Thoracic aorta (tissue), 2 donors: ENCODE measurements at places on chromosomes 13 and 19. TPM values are rescaled to one million over a fixed set of nuclear protein-coding genes. Genes with fewer than 3 reads are reported as not detected.
A peak's percentile ranks its signal among the peaks of the same experiment; 100 is the strongest.

The MAST1 gene
- not detected for total RNA-seq

The ZNF729 gene
- not detected for total RNA-seq

The NUMBL gene
- total RNA-seq: 133 TPM

- no peaks in the 10 kb centered on the region for H3K27me3 ChIP-seq
- no peak overlapping the region for H3K27ac ChIP-seq
- no peaks in the 10 kb centered on the region for H3K36me3 ChIP-seq
- H3K4me3 ChIP-seq: no peak overlapping the region
- no peaks in the 10 kb centered on the region for H3K4me1 ChIP-seq
These were observed 160.5 kb downstream of the LACC1 start for GRCh38 chr13:44040070-44040817.

DNA sequence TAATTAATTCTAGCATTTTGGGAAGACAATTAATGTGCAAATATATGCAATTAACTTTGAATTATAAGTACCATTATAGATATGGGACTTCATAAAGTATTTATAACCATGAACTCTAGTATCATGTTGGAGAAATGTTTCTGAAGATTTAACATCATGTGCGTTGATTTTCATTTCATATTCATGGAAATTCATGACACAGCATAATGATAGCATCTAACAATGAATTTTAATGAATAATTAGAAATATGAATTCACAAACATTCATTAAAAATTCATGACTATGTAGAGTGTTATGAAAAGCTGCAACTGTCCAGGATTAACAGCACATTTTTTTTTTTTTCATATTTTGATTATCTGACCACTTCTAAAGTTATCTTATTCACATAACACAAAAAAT is 70.1 kb upstream of the KLHL1 start:
- no peaks in the 10 kb centered on the region for H3K36me3 ChIP-seq
- H3K27me3 ChIP-seq: no peaks in the 10 kb centered on the region
- H3K4me3 ChIP-seq: no peak overlapping the region
- no peak overlapping the region for H3K27ac ChIP-seq
- no peak for DNase-seq
- no peaks in the 10 kb centered on the region for H3K4me1 ChIP-seq

DNA sequence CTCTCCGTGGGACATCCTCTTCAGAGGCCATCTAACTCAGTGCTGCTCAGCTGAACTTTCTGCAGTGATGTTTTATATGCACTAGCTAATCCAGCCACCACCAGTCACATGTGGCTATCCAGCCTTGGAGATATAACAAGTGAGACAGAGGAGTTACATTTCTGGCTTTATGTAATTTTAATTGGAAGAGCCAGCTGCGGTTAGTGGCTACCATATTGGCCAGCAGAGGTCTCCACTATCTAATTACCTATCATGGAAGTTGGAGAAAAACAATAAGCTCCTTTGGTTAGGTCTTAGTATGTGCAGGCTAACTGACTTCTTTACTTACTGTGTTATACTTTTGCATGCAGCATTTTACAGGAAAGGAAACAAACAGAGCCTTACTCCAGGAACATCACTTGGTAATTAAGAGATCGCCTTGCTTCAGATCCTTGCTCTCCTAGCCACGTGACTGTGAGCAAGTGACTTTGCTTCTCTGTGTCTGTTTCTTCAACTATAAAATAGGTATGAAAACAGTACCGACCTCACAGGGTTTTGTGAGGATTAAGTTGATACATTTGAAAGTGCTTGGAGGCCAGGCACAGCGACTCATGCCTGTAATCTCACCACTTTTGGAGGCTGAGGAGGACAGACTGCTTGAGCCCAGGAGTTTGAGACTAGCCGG is 1.6 kb upstream of the KLK10 start:
- DNase-seq: no peak
- H3K36me3 ChIP-seq: no peaks in the 10 kb centered on the region
- no peaks in the 10 kb centered on the region for H3K27me3 ChIP-seq
- no peak overlapping the region for H3K4me3 ChIP-seq
- H3K4me1 ChIP-seq: peaks cover 5% of the 10 kb centered on the region
- H3K27ac ChIP-seq: no peak overlapping the region

DNA sequence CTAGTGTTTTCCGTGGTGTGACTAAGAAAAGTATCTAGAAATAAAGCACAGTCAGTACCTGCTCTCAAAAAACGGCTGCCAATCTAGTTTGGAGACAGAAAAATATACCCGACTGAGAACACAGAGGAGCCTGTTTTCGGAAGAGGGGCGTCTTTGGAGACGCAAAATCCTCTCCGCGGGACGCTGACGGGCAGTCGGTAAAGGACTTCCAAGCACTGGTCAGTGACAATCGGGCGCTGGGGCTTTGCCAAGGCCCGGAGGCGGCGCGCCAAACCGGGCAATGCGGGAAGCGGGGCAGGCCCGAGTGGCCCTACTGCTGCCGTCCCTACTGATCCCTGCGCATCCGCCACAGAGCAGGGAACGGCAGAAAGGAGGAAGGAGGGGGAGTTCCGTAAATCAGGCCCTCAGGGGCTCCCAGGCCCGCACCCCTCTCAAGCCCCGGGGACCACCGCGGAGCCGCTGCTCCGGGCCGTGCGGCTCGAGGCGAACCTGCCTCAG is 588 bp upstream of the DPY19L3 start:
- DNase-seq: no peak
- H3K36me3 ChIP-seq: no peaks in the 10 kb centered on the region
- peak overlapping the region; percentile 93 for H3K4me3 ChIP-seq
- no peaks in the 10 kb centered on the region for H3K27me3 ChIP-seq

DNA sequence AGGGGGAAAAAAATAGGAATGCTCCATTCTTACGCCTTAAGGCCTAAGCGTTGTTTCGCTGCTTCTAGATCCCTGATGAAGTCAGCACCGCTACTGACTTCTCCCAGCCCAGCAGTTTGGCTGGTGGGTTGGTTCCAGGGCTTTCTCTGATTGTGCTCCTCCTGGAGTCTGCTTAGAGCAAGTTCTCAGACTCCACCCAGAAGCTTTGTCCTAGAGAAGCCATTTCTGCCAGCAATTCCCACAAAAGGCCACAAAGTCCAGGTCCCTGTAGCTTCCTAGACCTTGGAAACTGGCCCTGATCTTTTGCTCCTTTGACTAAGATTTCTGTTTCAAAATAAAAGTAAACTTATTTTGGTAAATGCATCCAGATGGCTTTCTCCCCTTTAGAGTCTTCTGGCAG is 65.4 kb downstream of the KCTD12 start:
- no peaks in the 10 kb centered on the region for H3K36me3 ChIP-seq
- H3K27ac ChIP-seq: no peak overlapping the region
- no peaks in the 10 kb centered on the region for H3K27me3 ChIP-seq
- no peak for DNase-seq

GRCh38 chr13:110869231-110869804 is 45.6 kb downstream of the ANKRD10 start:
- H3K27ac ChIP-seq: peak overlapping the region; percentile 94
- H3K36me3 ChIP-seq: no peaks in the 10 kb centered on the region

DNA sequence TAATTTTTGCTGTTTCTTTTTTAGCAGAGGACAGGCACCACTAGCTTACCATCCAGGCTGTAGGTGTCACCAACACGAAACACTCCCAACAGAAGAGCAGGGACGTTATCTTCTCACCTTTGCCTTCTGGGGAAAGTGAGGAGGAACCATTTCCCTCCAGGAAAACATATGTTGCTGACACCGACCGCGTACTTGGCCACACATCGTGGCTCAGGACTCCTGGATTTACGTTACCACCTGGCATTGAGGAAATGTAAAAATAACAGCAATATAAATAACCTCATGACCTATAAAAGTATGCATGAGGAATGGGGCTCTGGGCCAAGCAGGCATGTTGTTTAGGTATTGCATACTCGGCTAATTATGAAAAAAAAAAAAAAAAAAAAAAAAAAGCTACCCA is 525.1 kb downstream of the MYO16 start:
- H3K4me1 ChIP-seq: peaks cover 21% of the 10 kb centered on the region
- no peak overlapping the region for H3K27ac ChIP-seq
- no peaks in the 10 kb centered on the region for H3K27me3 ChIP-seq
- H3K36me3 ChIP-seq: no peaks in the 10 kb centered on the region
- no peak overlapping the region for H3K4me3 ChIP-seq

GRCh38 chr19:35519291-35519690 is 5.8 kb upstream of the DMKN start:
- no peaks in the 10 kb centered on the region for H3K4me1 ChIP-seq
- no peak for DNase-seq
- no peak overlapping the region for H3K4me3 ChIP-seq
- H3K36me3 ChIP-seq: no peaks in the 10 kb centered on the region
- H3K27ac ChIP-seq: no peak overlapping the region

DNA sequence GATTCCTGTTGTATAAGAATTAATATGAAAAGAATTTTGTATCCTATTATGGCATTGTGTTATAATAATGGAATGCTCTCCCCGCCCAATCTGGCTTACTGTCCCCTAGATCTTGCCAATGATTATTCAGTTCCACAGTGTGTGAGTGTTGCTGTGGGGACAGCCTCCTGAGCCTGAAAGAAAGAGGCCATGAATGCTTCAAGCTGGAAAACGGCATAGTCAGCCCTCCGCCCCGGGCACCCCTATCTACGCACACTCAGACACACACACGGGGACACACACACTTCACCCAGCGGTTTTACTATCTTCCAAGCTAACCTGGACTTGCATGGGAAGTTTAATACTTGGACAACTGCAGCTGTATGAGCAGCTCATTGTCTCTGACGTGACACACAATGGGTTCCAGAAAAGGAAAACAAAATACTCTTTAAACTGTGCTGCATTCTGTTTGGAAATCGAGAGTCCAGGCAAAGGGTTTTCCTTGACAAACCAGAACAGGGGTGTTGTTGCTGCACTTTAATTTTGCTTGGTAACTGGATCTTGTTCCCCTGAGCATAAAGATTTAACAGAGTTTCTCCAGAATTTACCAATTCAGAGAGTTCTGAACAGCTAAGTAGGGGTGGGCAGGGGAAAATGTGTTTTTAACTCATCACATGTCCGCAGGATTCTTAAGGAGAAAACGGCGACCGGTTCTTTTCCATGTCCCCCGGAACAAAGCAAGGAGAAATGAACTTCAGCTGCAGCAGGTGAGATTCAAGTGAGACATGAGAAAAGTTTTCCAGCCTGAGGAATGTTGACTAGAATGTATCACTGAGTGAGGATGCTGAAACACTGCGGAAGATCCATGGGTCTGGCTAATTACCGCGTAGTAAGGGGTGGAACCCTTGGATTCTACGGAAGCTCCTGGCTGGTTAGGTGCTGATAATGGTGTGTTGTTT is 472.9 kb downstream of the FOXO1 start:
- peak overlapping the region; percentile 94 for H3K27ac ChIP-seq
- no peaks in the 10 kb centered on the region for H3K27me3 ChIP-seq
- peaks cover 58% of the 10 kb centered on the region for H3K4me1 ChIP-seq
- peak overlapping the region; percentile 39 for H3K4me3 ChIP-seq

GRCh38 chr13:43230989-43231388 is 207.6 kb downstream of the DNAJC15 start:
- H3K27ac ChIP-seq: no peak overlapping the region
- H3K4me3 ChIP-seq: no peak overlapping the region
- H3K4me1 ChIP-seq: no peaks in the 10 kb centered on the region
- no peaks in the 10 kb centered on the region for H3K36me3 ChIP-seq
- H3K27me3 ChIP-seq: no peaks in the 10 kb centered on the region

DNA sequence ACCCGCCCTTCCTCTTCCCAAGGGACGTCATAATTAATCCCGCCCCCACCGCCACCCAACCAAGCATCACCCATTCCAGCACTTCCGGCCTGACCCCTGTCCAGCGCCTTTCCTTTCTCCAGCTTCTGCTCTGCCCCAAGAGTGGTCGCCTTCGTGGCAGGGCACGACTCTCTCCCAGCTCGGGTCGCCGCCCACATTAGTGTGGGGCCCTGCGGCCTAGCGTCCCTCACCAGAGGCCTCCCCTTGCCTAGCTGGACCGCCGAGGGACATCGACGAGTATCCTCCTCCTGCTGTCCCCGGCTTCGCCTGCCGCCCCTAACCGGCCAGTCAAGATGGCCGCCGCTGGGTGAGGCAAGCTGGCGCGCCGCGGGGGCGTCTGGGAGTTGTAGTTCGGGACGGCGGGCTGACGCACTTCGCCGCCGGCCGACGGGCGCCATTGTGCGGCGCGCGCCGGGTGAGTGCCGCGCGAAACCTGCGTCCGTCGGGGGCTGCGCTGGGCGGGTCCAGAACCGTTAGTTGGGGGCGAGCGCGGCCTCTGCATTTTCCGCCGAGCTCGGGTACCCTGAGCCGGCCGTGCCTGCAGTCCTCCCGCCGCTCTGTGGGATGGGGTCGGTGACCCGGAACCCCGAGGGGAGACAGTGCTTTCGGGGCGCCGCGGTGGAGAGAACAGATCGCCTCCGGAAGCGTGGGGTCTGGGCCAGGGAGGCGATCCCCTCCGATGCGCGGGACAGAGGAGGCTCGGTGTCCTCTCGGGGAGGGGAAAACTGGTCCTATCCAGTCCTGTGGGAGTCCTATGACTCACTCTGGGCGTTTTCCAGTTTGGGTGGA is at the start of gene ZNF274:
TSS of gene ZNF274 (plus strand) at position 73 of the 828 bp plus-strand sequence. CDS start 905 bp downstream, outside the sequence.
- peak within 1 kb of the TSS; percentile 83 for H3K4me3 ChIP-seq
- H3K4me1 ChIP-seq: no peaks in the 10 kb centered on the region
- H3K27me3 ChIP-seq: no peaks in the 10 kb centered on the region
- DNase-seq: peak; percentile 70

DNA sequence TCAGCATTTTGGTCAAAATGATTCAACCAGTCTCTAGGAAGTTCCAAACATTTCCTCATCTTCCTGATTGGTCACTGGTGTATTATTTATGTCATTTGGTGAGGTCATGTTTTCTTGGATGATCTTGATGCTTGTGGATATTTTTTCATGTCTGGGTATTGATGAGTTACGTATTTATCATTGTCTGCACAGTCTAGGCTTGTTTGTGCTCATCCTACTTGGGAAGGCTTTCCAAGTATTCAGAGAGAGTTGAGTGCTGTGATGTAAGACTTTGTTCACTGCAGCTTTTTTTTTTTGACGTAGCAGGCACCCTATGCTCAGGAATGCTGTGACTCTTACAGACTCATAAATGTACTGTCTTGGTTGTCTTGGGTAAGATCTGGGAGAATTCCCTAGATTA is 509.5 kb downstream of the SLITRK1 start:
- no peak overlapping the region for H3K4me3 ChIP-seq
- H3K4me1 ChIP-seq: no peaks in the 10 kb centered on the region
- no peaks in the 10 kb centered on the region for H3K27me3 ChIP-seq
- H3K36me3 ChIP-seq: no peaks in the 10 kb centered on the region
- H3K27ac ChIP-seq: no peak overlapping the region
- no peak for DNase-seq

- H3K36me3 ChIP-seq: no peaks in the 10 kb centered on the region
- peak overlapping the region; percentile 16 for H3K4me3 ChIP-seq
- DNase-seq: no peak
- H3K4me1 ChIP-seq: peaks cover 9% of the 10 kb centered on the region
These were observed 1.1 kb upstream of the DLL3 start for GRCh38 chr19:39497701-39497995.

- H3K27ac ChIP-seq: peak overlapping the region; percentile 80
- H3K4me1 ChIP-seq: peaks cover 19% of the 10 kb centered on the region
- no peaks in the 10 kb centered on the region for H3K36me3 ChIP-seq
- no peak for DNase-seq
- peak overlapping the region; percentile 78 for H3K4me3 ChIP-seq
These were observed 878 bp upstream of the ADAMTSL5 start for GRCh38 chr19:1513499-1514294.

DNA sequence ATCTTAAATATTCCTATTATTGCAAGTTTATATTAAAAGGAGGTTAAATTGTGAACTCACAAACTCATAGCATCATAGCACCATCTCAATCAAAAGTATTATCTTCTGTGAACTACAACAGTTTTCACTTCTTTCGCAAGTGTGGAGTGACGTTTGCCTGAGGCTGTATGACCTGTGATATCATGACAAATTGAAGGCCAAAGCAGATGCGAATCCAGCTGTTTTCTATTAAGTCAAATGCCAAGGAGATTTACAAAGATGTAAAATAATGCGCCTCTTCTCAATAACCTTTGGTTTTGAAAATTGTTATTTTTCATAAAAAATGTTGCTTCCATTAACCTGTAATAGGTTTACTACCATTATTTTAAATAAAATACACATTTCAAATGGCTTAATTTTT is 7.6 kb upstream of the PEG3 start:
- no peak overlapping the region for H3K4me3 ChIP-seq
- H3K4me1 ChIP-seq: no peaks in the 10 kb centered on the region
- H3K27me3 ChIP-seq: no peaks in the 10 kb centered on the region
- H3K36me3 ChIP-seq: no peaks in the 10 kb centered on the region
- no peak for DNase-seq
